NCI-H2029 treated with DMSO at 0.1 percent for 48 hours (cell line): ENCODE measurements at places on chromosomes 12 and 14.

- no peak for DNase-seq
These were observed 1110.6 kb downstream of the SLC6A15 start for GRCh38 chr12:83801972-83802371.

DNA sequence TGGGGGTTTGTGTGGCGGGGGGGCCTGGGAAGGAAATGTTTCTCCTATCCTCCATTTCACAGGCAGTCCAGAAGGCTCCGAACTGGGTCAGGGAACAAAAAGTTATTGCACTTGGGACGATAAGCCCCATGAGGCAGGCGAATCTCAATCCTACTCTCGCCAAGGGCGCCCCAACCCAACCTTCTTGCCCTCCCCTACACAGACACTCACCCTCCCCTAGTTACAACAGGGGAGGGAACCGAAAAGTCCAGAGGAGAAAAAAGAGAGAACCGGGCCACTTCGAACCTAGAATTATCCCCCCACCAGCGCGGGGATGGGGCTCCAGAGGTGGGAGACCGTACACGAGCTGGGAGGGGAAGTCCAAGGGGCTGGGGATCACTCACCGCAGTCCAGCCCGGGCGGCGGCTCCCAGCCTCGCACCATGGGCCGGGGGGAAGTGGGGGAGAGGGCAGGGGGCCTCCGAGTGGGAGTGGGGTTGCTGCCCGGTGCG lies 357 bp downstream of the HOMEZ start:
- DNase-seq = no peak

GRCh38 chr12:15982471-15982870 lies 71.3 kb downstream of the DERA start:
- peak; percentile 18 for DNase-seq

DNA sequence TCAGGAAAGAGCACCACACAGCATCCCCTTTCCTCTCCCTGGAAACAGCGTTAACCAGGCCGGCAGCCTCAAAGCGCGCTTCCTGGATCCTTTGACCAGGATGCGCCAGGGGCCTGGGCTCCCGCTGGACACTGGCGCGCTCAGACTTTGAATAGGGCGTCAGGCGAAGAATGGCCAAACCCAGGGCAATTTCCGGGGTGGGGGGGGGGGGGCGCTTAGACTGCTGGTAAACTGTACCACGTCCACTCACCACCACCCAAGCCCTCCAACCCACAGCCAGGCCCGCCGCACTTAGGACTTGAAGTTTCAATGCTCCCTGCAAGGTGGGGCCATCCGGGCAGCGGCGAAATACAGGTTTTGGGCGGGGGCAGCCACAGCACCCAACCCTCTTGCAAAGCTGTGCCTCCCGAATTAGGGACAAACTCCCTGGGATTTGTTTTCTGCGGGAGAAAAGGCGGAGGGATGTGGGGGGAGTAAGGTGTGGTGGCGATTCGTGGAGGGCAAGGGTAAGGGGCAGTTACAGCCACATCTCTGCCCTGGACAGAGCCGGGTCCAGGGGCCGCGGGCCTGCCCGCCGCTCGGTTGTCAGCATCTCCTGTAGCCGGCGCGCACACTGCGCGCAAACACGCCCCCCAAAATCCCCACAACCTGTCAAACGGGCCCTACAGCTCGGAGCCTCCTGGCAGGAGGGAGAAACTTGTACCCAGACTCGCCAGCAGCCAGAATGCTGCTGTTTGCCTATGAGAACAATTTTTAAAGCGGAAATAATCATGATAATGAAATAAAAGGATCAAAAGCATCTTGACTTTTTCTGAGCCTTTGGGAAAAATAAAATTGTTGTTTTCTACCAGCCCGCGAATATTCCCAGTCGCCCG lies 958 bp downstream of the RTN1 start:
- no peak for DNase-seq

DNA sequence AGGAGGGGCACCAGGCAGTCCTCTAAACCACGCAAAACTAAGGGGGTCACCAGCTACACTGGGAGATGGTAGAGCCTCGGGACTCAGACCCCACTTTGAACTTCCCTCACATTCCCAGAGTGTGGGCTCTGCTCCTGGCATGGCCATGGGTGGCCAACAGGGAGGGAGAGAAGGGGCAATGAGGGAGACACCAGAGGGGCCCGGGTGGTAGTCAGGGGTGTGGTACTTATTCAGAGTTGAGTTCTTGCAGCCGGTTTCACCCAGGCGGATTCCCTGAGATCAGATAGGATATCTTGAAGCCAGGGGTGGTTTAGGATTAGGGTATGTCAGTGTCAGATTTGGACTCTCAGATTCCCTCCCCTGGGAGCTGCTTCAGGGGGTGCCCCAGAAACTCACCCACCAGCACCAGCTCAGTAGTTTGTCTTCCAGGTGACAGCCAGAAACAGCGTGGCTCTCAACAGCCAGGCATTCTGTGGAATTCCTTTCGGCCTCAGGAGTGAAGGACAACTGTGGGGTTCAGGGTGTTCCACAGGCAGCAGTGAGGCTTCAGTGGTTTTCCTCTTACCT lies 56.0 kb downstream of the ELK3 start:
- DNase-seq = no peak

DNA sequence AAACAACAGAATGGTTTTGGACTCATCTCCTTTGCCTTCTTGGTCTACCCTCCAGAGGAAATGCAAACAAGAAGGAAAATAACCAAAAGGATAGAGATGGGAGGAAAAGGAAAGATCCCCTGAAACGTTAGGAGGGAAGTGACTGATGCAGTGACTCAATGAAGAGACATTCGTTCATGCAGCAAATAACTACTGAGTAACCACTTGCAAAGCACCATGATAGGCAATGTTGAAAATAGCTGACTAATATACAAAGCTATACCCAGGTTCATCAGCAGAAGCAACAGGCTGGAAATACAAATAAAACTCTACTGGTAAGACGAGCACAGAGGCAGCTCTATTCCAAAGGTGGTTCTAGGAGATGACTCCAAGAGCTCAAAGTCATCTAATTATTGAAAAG lies 41.8 kb downstream of the R3HDM2 start:
- no peak for DNase-seq

GRCh38 chr14:52724360-52724644 lies 5.7 kb upstream of the STYX start:
- no peak for DNase-seq

DNA sequence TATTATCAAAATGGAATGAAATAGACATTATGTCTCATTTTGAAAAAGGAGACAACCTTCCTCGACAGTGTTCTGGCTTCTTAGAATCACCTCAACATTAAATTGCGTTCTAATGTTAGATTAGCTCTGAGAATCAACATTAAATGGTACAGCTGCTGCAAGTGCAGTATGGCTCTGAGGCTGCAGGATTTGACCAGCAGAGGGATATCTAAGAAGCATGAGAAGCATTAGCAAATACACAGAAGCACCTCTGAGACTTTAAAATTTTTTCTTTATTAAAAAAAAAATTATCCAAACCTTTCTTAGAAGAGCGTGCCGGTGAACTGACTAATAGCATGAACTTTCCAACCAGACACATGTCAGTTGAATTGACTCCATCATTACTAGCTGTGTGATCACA lies 253.4 kb upstream of the LRIG3 start:
- no peak for DNase-seq

DNA sequence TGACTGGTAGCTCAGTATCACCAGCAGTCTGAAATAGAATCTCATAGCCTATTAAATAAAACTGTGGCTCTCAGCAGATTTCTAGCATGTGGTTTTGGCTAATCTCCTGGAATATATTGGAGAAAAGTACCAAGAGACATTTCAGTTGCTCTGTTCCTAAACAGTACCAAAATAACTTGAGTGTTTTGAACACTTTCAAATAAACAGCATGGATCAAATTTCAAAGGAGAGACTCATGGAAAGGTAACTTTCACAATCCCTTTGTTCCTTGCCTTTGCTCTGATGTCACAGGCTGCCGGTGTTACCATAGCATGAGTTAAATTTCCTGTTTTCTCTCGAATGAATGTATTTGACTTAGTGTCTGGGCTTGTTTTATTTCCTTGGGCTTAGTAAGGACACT lies 3.4 kb downstream of the ARG2 start:
- peak; percentile 6 for DNase-seq

DNA sequence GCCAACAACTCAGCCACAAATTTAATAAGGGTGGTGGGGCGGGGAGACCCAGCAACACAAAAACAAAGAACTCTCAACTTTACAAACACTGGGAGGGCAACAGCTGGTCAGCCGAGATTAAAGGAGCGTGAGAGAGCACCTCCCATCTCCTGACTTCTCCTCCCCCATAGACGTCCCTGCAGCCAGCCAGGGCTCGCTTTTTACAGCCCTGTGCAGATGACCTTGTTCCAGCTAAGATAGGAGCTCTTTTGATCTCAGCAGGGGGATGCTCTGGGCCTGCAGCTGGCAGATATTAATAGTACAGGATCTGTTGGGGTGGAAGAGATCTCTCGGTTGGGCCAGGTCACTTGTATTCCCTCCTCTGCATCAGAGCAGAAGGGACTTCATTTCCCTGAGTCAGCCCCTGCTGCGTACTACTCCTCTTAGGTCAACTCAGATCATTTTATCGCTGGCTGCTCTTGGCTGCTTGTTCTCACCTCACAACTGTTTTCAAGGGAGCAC lies 475.8 kb downstream of the RAD51B start:
- DNase-seq = no peak

DNA sequence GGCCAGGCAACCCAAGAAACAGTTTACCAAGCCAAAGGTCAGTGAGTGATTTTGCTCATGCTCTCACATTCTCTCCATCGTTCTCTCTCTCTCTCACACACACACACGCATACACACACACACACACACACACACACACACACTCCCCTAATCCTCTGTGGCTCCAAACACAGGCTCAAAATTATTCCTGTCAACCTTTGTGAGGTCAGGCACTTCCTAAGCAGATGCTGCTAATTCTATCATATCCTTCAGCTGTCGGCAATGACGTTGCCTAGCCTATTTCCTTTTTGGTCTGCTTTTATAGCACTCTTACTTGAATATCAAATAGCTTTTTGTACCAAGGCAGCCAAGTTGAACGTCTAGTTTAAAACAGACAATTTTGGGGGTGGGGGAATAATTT lies 98.9 kb upstream of the EGLN3 start:
- no peak for DNase-seq

- no peak for DNase-seq
These were observed 267.3 kb downstream of the AKAP6 start for GRCh38 chr14:32596390-32596789.

DNA sequence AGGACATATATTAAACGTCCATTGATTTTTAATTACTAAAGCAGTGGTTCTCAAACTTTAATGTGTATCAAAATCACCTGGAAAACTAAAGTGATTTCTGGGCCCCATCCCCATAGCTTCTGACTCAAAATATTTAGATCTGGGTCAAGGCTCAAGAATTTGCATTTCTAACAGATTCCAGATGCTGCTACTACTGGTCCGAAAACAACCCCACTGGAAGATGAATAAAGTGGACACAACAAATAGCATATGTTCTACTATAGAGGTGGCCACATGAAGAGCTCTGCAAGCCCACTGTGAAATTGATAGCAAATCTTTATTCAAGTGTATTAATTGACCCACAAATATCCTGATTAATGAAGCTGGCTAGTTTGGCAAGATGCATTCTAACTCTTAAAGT lies 69.4 kb downstream of the SPATA7 start:
- no peak for DNase-seq

- DNase-seq = no peak
These were observed 165.3 kb downstream of the ALX1 start for GRCh38 chr12:85445060-85445938.

DNA sequence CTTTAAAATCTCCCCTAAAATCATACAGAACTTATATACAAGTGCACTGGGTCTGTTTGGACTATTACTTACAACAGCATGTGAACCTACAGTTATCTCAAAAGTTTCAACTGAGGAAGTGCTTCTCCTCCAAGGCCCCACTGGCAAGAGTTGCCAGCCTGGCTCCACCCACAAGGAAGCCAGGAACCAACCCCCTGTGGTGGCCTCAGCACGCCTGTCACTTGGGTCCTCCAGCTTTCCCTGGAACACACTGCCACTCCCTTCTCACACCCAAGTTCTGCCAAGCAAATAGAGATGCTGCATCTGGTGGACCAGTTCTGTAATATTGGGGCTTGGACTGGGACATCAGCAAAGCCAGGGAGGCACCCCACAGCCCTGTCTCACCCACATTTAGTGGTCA lies 115.4 kb downstream of the GCH1 start:
- no peak for DNase-seq

DNA sequence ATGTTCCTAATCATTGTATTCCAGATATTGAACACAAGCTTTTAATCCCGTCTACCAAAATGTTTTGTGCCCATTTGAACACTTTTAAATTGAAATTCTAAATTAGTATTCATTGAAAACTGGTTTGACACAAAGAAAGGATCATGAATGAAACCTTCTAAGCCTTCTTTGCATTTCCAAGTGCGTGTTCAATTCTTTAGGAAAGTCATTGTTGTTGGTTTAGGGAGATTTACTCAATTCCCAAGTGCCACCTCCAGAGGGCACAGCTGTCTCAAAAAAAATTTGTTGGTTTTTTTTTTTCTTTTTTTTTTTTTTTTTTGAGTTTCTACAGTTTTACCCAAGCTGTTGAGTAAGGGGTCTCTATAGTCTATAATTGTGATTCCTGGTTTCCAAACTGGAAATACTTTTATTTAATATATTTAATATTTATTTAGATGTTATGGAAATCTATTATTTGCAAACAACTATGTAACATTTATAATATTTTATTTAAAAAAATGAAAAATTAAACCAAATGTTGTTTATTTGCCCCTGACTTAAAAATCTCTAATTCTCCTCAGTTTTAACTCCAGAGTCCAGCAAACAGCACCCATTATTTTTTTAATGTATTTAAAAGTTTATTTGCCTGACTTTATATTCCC lies 79.9 kb downstream of the NEDD1 start:
- peak; percentile 93 for DNase-seq
